ENCODE measurements at places on chromosomes 16 and 17.

DNA sequence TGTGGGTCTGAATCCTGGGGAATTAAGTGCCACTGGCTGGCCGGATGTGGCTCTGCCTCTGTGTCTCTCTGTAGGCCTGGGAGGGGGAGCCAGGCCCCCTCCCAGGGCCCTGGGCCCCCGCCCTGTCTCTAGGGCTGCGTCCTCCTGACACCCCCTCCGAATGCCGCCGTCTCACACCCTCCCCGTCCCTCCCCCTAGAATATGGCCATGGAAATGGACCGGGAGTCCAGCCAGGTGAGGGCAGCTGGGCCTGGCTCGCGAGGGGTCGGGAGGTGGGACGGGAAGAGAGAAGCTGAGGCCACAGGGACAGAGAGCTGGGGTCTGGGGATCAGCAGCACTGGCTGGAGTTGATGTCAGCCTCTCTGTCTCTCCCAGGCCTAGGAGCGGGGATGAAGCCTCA, 16.1 kb upstream of the PKMYT1 start:
- no peak for DNase-seq

DNA sequence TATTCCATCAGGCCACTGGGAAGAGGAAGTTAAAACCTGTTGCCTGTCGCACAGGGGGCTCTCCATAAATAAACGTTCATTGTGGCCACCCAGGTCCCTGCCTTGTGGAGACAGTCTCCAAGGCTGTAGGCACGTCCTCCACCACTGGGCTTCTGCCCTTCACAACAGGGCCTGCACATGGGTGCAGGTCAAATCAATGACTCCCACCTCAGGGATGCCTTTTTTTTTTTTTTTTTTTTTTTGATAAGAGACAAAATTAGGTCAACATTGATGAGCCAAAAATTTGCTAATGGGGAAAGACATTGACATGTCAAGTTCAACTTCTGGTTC, 12.6 kb upstream of the SLC12A3 start:
- no peak for DNase-seq

DNA sequence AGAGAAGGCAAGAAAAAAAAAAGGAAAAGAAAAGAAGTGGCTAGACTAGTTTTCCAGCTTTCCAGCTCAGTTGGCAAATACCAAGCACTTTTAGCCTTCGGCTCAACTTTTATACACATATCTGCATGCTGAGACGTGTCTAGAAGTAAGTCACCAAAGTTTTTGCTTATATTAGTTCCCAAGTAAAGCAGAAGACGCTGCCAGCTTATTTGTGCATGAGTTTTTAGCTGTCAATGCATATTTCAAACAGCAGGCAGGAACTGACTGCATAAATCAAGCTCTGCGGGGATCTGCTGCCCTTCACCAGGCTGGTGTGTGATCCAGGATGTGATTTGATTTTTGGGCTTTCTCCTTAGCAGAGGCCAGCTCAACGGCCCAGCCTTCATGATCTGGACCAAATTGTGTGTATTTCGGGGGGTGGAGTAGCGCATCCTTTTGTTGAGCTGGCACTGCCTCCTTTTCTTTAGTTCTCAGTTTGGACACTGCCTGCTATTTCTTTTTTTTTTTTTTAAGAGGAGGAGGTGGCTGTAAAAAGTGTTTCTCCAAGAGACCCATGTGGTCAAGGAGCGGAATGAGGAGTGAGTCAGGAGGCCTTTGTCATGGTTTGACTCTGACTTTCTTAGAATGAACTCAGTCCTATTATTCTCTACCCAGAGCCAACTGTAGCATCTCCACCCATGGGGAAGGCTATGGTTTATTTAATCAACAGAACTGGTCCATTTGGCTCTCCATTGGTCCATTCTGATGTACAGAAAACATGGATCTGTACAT, 162.6 kb upstream of the XYLT1 start:
- no peak for DNase-seq

- DNase-seq, result no peak
Measured at GRCh38 chr16:7182510-7183109, 150.0 kb upstream of the RBFOX1 start.

DNA sequence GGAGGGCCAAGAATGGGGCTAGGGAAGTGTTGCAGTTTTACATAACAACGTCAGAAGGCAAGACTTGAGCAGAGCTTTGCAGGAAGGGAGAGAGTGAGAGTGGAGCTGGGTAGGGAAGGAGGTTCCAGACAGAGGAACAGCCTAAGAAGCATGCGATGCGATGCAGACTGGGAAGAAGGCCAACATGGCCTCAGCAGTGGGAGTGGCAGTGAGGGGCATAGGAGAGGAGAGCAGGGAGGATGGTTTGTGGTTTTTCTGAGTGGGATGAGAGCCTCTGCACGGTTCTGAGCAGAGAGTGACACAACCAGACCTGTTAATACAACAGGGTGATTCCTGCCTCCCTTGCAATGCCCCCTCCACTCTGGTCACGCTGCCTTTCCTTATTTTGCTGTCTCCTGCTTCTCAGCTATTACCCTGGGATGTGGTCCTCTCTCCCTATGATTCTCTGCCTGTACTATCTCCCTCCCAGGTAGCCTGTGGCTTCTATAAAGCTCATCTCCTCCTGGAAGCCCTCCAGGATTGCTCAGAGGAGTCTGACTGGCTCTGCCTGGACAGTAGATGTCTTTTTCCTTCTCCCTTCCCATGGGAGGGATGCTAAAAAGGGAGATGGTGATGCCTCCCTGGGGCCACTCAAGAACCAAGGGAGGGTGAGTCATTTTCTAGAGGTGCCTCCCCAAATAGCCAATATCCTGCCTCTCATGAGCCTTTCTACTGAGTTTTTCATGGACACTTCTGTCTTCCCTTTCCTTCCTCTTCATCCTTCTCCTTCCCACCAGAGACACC, 38.7 kb upstream of the NGFR start:
- DNase-seq, result peak; percentile 2

DNA sequence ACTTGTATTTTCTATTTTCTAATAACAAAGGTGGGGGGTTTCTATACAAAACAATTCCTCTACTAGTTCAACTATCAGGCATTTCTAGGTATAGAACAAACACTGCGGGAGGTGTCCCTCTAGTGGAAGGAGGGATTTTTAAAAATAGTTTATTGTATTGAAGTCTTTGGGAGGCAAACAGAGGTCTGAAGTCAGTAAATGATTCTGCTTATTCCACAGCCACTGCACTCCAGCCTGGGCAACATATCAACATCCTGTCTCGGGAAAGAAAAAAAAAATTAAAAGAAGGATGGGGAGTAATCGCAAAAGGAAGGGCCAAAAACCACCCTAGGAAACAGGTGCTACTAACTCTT, 648 bp upstream of the ERCC4 start:
- peak; percentile 28 for DNase-seq

- DNase-seq, result no peak
Measured at GRCh38 chr17:50632637-50633036, 2.0 kb upstream of the ABCC3 start.

GRCh38 chr16:86934581-86935375, 356.4 kb downstream of the FOXL1 start:
- DNase-seq, result no peak

DNA sequence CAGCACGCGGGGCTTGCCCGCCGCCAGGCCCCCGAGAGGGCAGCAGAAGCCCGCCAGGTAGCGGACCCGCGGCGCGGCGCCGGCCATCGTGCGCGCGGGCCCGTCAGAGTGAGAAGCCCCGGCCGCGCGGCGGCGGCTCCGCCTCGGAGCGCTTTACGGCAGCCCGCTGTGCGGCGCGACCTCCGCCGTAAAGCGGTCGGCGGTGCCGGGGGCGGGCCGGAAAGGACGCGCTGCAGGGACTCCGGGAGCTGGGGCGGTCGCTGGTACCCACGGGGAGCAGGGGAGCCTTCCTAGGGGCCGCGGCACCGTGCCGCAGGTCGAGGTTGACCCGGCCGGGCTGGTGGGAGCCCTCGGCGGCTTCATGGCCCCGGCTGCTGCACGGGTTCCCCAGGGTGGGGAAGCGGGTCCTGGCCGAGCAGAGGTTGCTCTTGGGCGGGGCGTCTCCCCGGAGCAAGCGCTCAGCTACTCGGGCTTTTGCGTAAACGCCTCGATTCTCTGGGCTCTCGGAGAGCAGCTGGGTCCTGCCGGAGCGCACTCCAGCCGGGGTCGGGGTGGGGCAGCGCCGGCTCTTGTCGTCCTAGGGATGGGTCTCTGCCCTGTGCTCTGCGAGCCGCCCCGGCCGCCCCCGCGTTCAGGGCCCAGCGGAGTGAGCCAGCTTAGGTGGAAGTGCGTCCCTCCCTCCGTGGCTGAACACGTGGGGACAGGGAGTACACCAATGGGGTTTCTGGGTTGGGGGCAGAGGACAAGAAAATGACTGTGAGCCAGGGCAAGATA, at the start of gene FAAP100:
Gene FAAP100 (minus strand): TSS at position 110 of the 774 bp plus-strand sequence. CDS start 23 bp downstream, at position 87.
- DNase-seq, result peak; percentile 75
